Vagina (tissue), 2 donors: ENCODE measurements at places on chromosomes 7 and 10. TPM values are rescaled to one million over a fixed set of nuclear protein-coding genes. Genes with fewer than 3 reads are reported as not detected.
A peak's percentile ranks its signal among the peaks of the same experiment; 100 is the strongest.

DNA sequence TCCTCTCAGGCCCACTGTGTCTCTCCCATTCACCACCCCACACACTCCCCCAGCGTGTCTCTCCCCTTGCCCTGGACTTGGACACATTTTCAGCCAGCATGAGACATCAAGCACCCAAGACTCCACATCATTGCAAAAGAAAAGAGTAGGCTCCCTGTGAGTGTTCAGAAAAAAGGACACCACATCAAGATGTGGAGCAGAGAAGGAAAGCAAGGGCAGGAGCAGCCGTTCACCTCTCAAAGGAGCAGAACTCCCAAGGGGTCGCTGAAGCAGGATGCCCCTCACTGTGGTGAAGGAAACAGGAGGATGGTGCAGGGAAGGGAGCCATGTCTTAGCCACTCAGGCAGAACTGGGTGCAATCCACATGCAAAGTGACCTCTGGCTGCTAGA, 89.9 kb upstream of the MACROH2A2 start:
- no peaks in the 10 kb centered on the region for H3K36me3 ChIP-seq
- no peak overlapping the region for H3K27ac ChIP-seq
- no peaks in the 10 kb centered on the region for H3K27me3 ChIP-seq
- no peak for DNase-seq
- no peaks in the 10 kb centered on the region for H3K4me1 ChIP-seq
- no peak overlapping the region for H3K4me3 ChIP-seq

DNA sequence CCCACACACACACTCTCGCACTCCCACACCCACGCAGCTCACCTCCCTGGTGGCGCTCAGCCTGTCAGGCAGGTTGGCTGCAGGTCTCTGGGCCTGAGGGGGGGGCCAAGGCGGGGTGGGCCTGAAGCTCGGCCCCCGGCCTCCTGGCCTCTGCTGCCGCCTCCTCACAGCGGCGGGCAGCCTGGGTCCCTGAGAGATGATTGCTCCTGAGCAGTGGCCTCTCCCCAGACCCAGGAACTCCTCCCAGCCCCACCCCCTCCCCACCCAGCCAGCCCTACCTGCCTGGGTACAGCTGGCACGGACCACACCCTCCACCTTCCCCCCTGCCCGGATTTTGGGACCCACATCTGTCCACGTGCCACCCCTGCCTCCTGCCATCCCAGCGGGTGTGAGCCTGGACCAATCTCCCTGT, 4.6 kb upstream of the TMEM184A start:
- no peaks in the 10 kb centered on the region for H3K27me3 ChIP-seq
- no peaks in the 10 kb centered on the region for H3K36me3 ChIP-seq
- H3K27ac ChIP-seq, result peak overlapping the region; percentile 78
- peaks cover 17% of the 10 kb centered on the region for H3K4me1 ChIP-seq
- DNase-seq, result no peak

- no peak overlapping the region for H3K27ac ChIP-seq
- H3K27me3 ChIP-seq, result no peaks in the 10 kb centered on the region
- no peaks in the 10 kb centered on the region for H3K4me1 ChIP-seq
- no peak overlapping the region for H3K4me3 ChIP-seq
These were observed 37.7 kb downstream of the CFAP58 start for GRCh38 chr10:104391150-104391968.

DNA sequence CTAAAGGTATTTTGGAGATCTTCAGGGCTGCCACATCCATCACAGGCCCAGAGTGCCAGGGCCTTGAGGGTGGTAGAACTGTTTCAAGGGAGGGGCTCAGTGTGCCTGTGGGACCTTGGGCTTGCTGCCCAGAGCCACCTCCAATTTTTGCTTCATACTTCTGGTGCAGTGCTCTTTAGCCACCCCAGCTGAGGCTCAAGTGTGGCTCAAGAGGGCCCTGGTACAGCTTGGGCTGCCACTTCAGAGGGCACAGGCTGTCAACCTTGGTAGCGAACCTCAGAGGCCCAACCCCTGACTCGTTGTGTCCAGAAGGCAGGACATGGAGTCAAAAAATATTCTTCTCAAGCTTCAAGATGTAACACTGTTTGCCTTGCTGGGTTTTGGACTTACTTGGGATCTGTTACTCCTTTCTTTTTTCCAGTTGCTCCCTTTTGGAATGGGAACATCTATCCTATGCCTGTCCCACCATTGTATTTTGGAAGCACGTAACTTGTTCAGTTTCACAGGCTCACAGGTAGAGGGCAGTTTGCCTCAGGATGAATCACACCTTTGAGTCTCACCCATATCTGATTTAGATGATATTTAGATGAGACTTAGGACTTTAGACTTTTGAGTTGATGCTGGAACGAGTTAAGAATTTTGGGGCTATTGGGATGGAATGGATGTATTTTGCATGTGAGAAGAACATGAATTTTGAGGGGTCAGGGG, 224.8 kb downstream of the RPS24 start:
- no peak overlapping the region for H3K27ac ChIP-seq
- no peaks in the 10 kb centered on the region for H3K36me3 ChIP-seq
- DNase-seq, result no peak
- H3K4me1 ChIP-seq, result peaks cover 6% of the 10 kb centered on the region

GRCh38 chr10:11397980-11398580, 213.4 kb downstream of the USP6NL start:
- DNase-seq, result no peak
- H3K27me3 ChIP-seq, result no peaks in the 10 kb centered on the region
- no peaks in the 10 kb centered on the region for H3K36me3 ChIP-seq
- H3K4me3 ChIP-seq, result no peak overlapping the region
- H3K27ac ChIP-seq, result no peak overlapping the region

DNA sequence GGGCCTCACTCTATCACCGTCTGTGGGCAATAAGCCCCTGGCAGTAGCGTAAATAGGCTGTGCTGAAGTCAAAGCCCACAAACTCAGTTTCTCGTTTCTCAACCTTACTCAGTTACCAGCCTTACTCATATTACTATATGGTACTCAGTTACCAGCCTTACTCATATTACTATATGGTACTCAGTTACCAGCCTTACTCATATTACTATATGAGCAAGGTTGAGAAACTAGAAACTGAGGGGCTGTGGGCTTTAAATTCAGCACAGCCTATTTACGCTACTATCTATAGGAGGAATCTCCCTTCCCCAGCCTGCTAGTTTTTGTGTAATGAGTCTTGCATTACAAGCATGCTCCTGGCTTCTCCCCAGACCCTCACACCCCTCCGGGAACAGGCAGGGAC, 35.4 kb downstream of the CCDC3 start:
- H3K4me1 ChIP-seq, result peaks cover 11% of the 10 kb centered on the region
- no peak overlapping the region for H3K4me3 ChIP-seq
- DNase-seq, result peak; percentile 40
- no peaks in the 10 kb centered on the region for H3K36me3 ChIP-seq

KRIT1 gene
- total RNA-seq, result 94.5 TPM

ICA1 gene
- total RNA-seq, result 25.5 TPM

DNA sequence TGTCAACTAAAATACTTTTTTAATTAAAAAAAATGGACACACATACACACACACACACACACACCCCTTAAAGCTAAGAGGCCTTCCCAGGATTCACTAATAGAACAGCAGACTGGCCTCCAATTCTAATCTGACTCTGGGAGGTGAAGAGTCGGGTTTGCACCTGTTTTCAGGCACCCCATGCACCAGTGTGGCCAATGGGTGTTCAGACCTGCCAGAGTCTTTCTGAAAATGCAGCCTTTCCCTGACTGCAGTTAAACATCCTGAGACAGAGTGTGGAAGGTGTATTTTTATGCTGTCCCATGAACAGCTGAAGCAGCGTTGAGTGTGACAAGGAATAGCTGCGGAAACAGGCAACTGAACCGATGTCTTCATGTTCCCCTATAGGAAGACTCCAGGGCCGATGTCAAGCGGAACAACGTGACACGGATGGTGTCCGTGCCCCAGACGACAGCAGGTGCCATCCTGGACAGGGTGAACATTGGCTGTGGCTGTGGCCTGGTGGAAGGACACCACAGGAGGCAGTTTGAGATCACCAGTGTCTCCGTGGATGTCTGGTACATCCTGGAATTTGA, 74.6 kb upstream of the LYZL2 start:
- H3K27ac ChIP-seq, result no peak overlapping the region
- DNase-seq, result no peak
- no peaks in the 10 kb centered on the region for H3K27me3 ChIP-seq
- H3K36me3 ChIP-seq, result no peaks in the 10 kb centered on the region
- no peak overlapping the region for H3K4me3 ChIP-seq

- no peak for DNase-seq
- no peaks in the 10 kb centered on the region for H3K36me3 ChIP-seq
- H3K4me1 ChIP-seq, result peaks cover 57% of the 10 kb centered on the region
- peak overlapping the region; percentile 96 for H3K4me3 ChIP-seq
- peak overlapping the region; percentile 98 for H3K27ac ChIP-seq
These were observed 1.3 kb downstream of the CUL1 start for GRCh38 chr7:148699782-148700629.

TCERG1L gene
- total RNA-seq, result not detected

FBXL13 gene
- total RNA-seq, result 0.98 TPM

TBXAS1 gene
- total RNA-seq, result 18.4 TPM

GRCh38 chr7:154680894-154681659, 321.8 kb downstream of the PAXIP1 start:
- no peak overlapping the region for H3K4me3 ChIP-seq
- H3K36me3 ChIP-seq, result no peaks in the 10 kb centered on the region
- no peaks in the 10 kb centered on the region for H3K27me3 ChIP-seq
- no peaks in the 10 kb centered on the region for H3K4me1 ChIP-seq

OR13A1 gene
- not detected for total RNA-seq

GRCh38 chr7:21463524-21463923, 35.6 kb downstream of the SP4 start:
- no peak overlapping the region for H3K4me3 ChIP-seq
- DNase-seq, result no peak

CYP3A4 gene
- total RNA-seq, result not detected

GRCh38 chr7:136523571-136523970, 344.9 kb upstream of the CHRM2 start:
- no peaks in the 10 kb centered on the region for H3K36me3 ChIP-seq
- H3K4me3 ChIP-seq, result no peak overlapping the region
- H3K27ac ChIP-seq, result no peak overlapping the region
- no peaks in the 10 kb centered on the region for H3K4me1 ChIP-seq
- DNase-seq, result no peak
- H3K27me3 ChIP-seq, result no peaks in the 10 kb centered on the region
